ENCODE measurements at places on chromosomes 11 and 22. TPM values are rescaled to one million over a fixed set of nuclear protein-coding genes. Genes with fewer than 3 reads are reported as not detected.

GRCh38 chr11:32131321-32131720 is 40.4 kb downstream of the RCN1 start:
- no peak for DNase-seq

GRCh38 chr11:76553554-76554476 is 109.0 kb downstream of the EMSY start:
- no peak for DNase-seq

DNA sequence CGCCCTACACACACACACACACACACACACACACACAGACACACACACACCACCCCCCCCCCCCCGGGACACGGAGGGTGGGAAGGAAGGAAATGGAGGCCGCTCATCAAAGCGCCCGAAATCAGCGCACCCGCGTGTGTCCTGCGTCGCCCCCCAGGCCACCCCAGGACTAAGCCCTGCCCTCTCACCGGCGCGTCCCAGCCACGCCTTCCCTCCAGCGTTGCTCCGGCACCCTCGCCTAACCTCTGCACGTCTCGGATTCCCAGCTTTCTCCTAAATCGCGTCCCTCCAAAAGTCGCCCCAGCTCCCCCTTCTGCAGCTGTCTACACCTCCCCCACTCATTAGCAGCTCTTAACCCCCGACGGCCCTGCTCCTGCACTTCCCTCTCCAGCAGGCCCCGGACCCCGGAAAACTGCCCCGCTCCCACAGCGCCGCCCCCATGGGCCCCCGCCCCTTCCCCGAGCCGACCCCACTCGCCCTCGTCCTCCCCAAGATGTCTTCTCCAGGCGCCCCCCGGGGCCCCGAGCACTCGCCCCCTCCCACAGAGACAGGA is 557 bp downstream of the PACSIN2 start:
- DNase-seq, result peak; percentile 36

DNA sequence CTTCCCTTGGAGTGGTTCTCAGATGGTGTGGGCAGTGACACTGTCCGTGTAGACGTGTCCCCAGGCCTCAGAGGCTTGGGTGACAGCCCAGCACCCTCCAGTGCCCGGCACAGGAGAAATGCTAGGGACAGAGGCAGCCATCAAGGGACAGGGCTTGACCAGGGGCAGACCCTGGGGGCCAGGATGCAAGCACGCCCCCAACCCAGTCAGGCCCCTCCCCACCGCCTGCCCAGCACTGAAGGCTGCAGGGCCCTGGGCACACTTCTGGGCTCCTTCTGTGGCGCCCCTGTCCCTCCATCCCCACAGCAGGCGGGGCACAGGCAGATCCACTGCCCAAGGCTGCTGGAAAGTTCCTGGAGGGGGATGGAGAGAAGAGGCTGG is 11.1 kb downstream of the IGF2 start:
- DNase-seq, result no peak

ALDH3B1 gene
- 2.4 TPM for polyA plus RNA-seq

TSSC4 gene
- polyA plus RNA-seq, result 30.6 TPM

OR8D4 gene
- not detected for polyA plus RNA-seq

GRCh38 chr11:12864316-12865156 is 144.6 kb upstream of the RASSF10 start:
- peak; percentile 79 for DNase-seq

DNA sequence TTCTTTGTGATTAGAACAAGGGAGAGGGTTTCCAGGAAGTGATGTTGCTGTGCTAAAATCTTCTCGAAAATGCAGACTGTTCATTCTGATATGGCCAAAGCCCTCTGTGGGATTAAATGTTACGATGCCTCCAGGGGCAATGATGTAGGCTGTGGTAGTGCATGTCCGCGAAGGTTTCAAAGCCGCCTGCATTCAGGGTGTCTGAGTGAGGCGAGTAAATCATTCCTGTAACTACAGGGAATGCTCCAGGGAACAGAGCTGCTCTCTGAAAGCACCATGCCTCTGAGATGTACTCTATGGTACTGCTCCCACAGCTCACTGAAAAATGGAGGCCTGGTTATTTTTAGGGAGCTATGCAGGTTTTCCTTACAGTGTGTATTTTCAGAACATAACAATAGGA is 21.2 kb downstream of the PDGFD start:
- DNase-seq, result no peak

DNA sequence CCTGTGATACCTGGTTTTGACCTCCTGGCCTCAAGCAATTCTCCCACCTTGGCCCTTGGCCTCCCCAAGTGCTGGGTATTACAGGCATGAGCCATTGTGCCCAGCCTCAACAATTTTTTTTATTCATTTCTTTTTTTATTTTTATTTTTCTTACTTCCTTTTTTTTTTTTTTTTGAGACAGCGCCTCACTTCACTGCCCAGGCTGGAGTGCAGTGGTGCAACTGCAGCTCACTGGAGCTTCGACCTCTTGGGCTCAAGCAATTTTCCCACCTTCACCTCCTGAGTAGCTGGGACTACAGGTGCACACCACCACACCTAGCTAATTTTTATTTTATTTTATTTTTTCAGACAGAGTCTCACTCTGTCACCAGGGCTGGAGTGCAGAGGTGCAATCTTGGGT is 25.5 kb upstream of the CECR2 start:
- DNase-seq, result no peak

- no peak for DNase-seq
Measured at GRCh38 chr11:4190098-4190497, 95.5 kb downstream of the RRM1 start.
